Endodermal cell (in vitro differentiated cells): ENCODE measurements at places on chromosomes 7 and 10. TPM values are rescaled to one million over a fixed set of nuclear protein-coding genes. Genes with fewer than 3 reads are reported as not detected.

DNA sequence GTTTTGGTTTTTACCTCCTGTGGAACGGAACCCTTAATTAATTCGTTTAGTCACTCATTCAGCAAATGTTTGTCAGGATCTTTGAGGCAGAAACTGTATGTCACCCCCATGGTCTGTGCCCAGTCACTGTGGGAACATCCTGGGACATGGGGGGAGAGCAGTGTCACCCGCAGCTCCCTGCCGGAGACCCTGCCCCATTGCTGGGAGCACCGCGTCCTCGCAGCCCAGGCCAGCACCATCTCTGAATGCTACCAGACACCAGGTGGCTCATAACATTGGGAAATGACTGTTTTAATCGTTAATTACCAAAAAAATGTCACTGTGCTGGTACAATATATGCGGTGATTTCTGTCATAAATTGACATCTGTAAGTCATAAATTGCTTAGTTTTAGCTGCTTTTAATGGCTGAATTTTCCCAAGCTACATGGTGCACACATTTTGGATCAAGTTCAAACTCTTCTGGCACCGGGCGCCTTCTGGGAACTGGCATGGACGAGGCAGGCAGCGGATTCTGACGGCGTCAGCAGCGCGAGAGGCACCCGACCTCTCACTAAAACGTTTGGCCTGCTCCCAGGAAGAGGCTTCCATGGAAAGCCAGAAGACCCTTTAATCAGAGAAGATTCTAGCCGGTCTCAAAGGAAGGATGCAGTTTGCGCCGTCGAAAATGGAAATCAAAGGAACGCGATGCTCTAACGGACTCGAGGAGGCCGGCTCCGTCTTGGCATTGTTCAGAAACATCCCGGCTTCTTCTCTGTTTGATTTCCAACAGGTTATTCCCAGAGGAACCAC, 184.2 kb downstream of the ADARB2 start:
- H3K4me1 ChIP-seq = no peaks in the 10 kb centered on the region
- no peaks in the 10 kb centered on the region for H3K27me3 ChIP-seq
- no peak for DNase-seq
- no peak overlapping the region for H3K4me3 ChIP-seq
- H3K36me3 ChIP-seq = no peaks in the 10 kb centered on the region

Gene LRRC61
- total RNA-seq = 0.38 to 0.99 TPM (median 0.77 TPM) in 3 replicates

DNA sequence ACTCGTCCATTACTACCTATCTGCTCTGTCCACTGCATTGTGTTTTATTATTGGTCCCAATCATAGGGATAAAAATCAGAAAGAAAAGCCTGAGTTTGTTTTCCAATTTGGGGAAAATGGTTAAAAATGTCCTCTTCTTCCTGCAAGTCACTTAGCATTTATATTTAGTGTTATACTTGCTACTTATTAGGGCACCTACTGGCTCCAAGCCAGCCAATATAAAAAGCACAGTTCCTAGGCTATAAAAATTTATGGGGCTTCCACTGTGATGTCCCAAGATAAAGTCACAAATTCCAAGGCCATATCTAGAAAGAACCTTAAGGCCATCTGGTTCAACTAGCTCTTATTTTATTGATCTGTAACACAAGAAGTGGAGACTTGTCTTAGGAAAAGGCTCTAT, 3.2 kb downstream of the SLC35B4 start:
- H3K27ac ChIP-seq = no peak overlapping the region
- no peak overlapping the region for H3K4me3 ChIP-seq
- no peaks in the 10 kb centered on the region for H3K4me1 ChIP-seq
- peaks cover 9% of the 10 kb centered on the region for H3K36me3 ChIP-seq
- peaks cover under 1% of the 10 kb centered on the region for H3K27me3 ChIP-seq

- H3K4me1 ChIP-seq = no peaks in the 10 kb centered on the region
- H3K27me3 ChIP-seq = peaks cover 16% of the 10 kb centered on the region
- no peak for DNase-seq
- H3K36me3 ChIP-seq = no peaks in the 10 kb centered on the region
These were observed 93.5 kb downstream of the PCGF5 start for GRCh38 chr10:91313796-91314485.

GRCh38 chr7:24135003-24135817, 148.8 kb upstream of the NPY start:
- no peak for DNase-seq
- H3K4me1 ChIP-seq = no peaks in the 10 kb centered on the region
- H3K36me3 ChIP-seq = no peaks in the 10 kb centered on the region
- no peak overlapping the region for H3K27ac ChIP-seq
- H3K4me3 ChIP-seq = no peak overlapping the region

GRCh38 chr7:15688911-15689310, 2.4 kb upstream of the MEOX2 start:
- no peaks in the 10 kb centered on the region for H3K36me3 ChIP-seq
- no peak for DNase-seq
- H3K27me3 ChIP-seq = peaks cover 60% of the 10 kb centered on the region
- no peak overlapping the region for H3K4me3 ChIP-seq
- no peaks in the 10 kb centered on the region for H3K4me1 ChIP-seq
- no peak overlapping the region for H3K27ac ChIP-seq

Gene HABP2
- total RNA-seq = 1.4 and 1.6 TPM in 2 replicates

Gene SEMA4G
- 18.8 to 26.0 TPM (median 20.1 TPM) in 3 replicates for total RNA-seq

GRCh38 chr10:79022565-79023230, 46.1 kb upstream of the ZMIZ1 start:
- H3K4me3 ChIP-seq = no peak overlapping the region
- DNase-seq = peak; percentile 88

Gene THNSL1
- 6.8 and 7.2 TPM in 2 replicates for total RNA-seq

DNA sequence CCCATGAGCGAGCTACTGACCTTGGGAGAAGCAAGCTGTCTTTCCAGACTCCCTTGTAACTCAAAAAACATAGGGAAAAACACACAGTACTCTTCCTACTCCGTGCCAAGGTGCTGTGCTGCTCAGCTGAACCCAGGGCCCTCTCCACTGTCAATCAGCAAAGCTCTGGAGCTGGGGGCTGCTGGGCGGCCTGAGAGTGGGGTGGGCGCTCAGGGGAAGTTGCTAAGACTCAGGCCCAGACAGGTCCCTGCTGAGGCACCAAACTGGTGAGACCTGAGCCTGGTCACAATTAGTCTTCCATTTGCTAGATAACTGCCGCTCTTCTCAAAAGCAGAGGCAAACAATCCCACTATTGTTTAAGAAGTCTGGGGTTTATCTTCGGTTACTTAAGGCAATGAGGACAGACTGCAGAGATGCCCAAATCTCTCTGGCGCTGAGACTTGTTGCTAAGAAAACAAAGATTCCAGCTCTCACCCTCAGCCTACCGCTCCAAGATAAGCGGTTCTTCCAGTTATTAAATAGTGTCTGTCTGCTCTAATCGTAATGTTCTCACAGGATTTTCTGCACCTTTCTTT, 22.0 kb downstream of the STEAP1B start:
- H3K4me3 ChIP-seq = peak overlapping the region; percentile 21
- peak overlapping the region; percentile 34 for H3K27ac ChIP-seq
- peaks cover 21% of the 10 kb centered on the region for H3K36me3 ChIP-seq
- no peaks in the 10 kb centered on the region for H3K27me3 ChIP-seq
- DNase-seq = peak; percentile 81

Gene STX1A
- total RNA-seq = 21.4 and 23.0 TPM in 2 replicates

- no peak overlapping the region for H3K4me3 ChIP-seq
- DNase-seq = no peak
- H3K4me1 ChIP-seq = peaks cover 14% of the 10 kb centered on the region
- H3K36me3 ChIP-seq = no peaks in the 10 kb centered on the region
These were observed 322.5 kb upstream of the ZMIZ1 start for GRCh38 chr10:78746155-78746763.

DNA sequence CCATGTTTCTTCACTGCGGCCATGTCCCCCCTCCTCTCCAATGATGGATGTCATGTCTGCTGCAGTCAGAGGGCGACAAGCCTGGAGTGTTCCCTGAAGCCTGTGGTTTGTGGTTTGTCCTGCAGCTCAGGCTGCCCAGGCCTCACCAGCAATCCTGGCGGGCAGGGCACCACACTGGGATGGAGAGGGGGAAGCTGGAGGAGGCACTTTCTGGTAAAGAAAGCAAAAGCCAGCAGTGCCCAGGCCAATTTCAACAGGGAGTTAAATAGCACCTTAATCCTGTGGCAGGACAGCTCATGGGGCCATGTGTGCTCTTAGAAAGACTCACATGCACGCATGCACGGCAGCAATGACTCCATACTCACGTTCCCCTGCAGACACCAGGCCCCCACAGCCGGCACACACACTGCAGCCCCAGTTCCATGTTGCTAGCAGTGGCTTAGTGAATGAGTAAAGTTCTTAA, 158.3 kb downstream of the EGFR start:
- no peaks in the 10 kb centered on the region for H3K4me1 ChIP-seq
- H3K36me3 ChIP-seq = no peaks in the 10 kb centered on the region
- H3K4me3 ChIP-seq = no peak overlapping the region
- H3K27me3 ChIP-seq = no peaks in the 10 kb centered on the region
- no peak overlapping the region for H3K27ac ChIP-seq
- DNase-seq = no peak

Gene RSPH10B
- 0.69 to 0.80 TPM (median 0.75 TPM) in 3 replicates for total RNA-seq

Gene GPR26
- total RNA-seq = not detected in 2 replicates

- no peaks in the 10 kb centered on the region for H3K36me3 ChIP-seq
- DNase-seq = no peak
- H3K27me3 ChIP-seq = peaks cover 95% of the 10 kb centered on the region
- no peaks in the 10 kb centered on the region for H3K4me1 ChIP-seq
- no peak overlapping the region for H3K4me3 ChIP-seq
These were observed 63.5 kb downstream of the PAX2 start for GRCh38 chr10:100808876-100809275.

Gene GPC2
- total RNA-seq = 40.0 to 56.1 TPM (median 51.8 TPM) in 3 replicates

Gene GIMAP7
- not detected in 2 replicates for total RNA-seq

DNA sequence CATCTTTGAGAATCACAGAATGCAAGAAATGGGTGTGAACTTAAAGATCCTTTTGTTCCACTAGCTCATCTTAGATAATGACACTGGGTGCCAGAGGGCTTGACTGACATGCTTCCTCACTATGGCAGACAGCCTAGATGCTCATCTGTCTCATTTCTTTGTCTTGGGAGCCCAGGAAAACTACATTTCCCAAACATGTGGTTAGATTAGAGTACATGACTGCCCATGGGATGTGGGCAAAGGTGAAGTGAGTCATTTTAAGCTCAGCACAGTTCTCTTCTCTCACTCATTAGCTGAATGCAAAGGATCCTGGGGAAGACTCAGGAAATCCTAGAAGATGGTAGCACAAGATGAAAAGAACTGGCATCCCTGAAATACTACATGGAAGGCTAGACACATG, 32.5 kb upstream of the TBX20 start:
- no peaks in the 10 kb centered on the region for H3K36me3 ChIP-seq
- no peak overlapping the region for H3K27ac ChIP-seq
- H3K27me3 ChIP-seq = no peaks in the 10 kb centered on the region
- DNase-seq = no peak
- H3K4me3 ChIP-seq = no peak overlapping the region

DNA sequence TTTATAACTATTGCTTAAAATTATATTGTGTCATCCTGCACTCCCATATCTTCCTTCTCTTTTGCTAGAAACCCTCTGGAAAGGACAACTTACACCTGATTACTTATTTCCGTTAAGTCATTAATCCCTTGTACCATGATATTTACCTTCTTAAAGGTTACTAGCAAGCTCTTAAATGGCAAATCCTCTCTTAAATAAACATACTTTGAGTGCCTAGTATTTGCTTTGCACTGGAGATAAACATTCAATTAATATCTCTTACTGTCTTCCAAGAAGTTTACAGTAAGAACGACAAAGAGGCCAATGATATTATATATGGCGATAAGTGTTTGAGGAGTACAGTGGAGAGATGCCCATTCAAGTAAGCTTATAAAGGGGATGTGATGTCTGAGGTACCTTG, 278.3 kb downstream of the HGF start:
- peaks cover 5% of the 10 kb centered on the region for H3K4me1 ChIP-seq
- H3K27ac ChIP-seq = no peak overlapping the region
- no peak for DNase-seq

- no peaks in the 10 kb centered on the region for H3K36me3 ChIP-seq
- H3K27ac ChIP-seq = no peak overlapping the region
- H3K4me3 ChIP-seq = no peak overlapping the region
- no peak for DNase-seq
- H3K4me1 ChIP-seq = no peaks in the 10 kb centered on the region
These were observed 110.4 kb downstream of the PON1 start for GRCh38 chr7:95213809-95214492.

Gene MRLN
- not detected in 2 replicates for total RNA-seq

Gene BMPR1A
- 96.4 and 99.6 TPM in 2 replicates for total RNA-seq

Gene RADIL
- 41.7 and 47.6 TPM in 2 replicates for total RNA-seq

GRCh38 chr10:110156046-110156445, 51.4 kb upstream of the MXI1 start:
- no peak overlapping the region for H3K27ac ChIP-seq
- no peaks in the 10 kb centered on the region for H3K36me3 ChIP-seq
- peaks cover 26% of the 10 kb centered on the region for H3K27me3 ChIP-seq
- H3K4me1 ChIP-seq = peaks cover 2% of the 10 kb centered on the region

Gene ANKRD22
- total RNA-seq = not detected in 2 replicates

- H3K36me3 ChIP-seq = peaks cover 34% of the 10 kb centered on the region
- DNase-seq = no peak
- peaks cover 7% of the 10 kb centered on the region for H3K4me1 ChIP-seq
- H3K27ac ChIP-seq = no peak overlapping the region
These were observed 40.6 kb downstream of the NHLRC2 start for GRCh38 chr10:113895018-113895417.

GRCh38 chr10:43880160-43880559, 231.5 kb upstream of the ZNF32 start:
- H3K27ac ChIP-seq = no peak overlapping the region
- no peak overlapping the region for H3K4me3 ChIP-seq
- no peaks in the 10 kb centered on the region for H3K36me3 ChIP-seq
- no peaks in the 10 kb centered on the region for H3K4me1 ChIP-seq
- H3K27me3 ChIP-seq = no peaks in the 10 kb centered on the region
- no peak for DNase-seq

DNA sequence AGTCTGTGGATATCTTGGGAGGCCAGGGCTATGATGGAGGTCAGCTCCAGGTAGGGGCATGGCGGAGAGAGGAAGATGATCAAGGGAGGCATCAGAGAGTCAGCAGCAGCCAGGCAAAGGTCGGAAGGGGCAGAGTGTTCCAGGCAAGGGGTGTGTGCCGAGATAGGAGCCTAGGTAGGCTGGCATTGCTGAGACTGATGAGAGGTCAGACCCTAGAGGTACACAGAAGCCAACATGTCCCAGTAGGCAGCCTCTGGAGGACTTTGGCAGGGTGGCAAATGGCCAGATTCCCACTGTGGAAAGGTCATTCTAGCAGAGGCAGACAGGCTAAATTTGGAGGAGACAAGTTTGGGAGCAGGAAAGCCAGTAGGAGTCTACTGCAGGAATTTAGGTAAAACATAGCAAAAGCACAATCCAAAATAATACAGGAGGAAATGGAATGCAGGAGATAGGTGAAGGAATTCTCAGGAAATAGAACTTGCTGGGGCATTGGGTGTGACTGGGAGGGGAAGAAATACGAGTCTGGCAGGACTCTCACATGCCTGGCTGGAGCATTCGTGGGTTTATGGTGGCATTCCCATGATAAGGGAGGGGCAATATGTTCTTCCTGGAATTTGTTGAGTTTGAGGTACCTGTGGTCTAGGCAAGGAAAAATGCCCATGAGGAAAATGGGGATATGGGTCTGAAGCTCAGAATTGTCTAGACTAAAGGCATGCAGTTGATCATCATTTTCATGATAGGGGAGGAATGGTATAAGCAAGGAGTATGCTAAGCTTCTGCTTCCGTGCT, 25.7 kb downstream of the TMEM176A start:
- DNase-seq = no peak
- H3K36me3 ChIP-seq = no peaks in the 10 kb centered on the region
- H3K27me3 ChIP-seq = no peaks in the 10 kb centered on the region
- no peak overlapping the region for H3K4me3 ChIP-seq
- no peaks in the 10 kb centered on the region for H3K4me1 ChIP-seq

- DNase-seq = no peak
- H3K36me3 ChIP-seq = no peaks in the 10 kb centered on the region
- no peak overlapping the region for H3K27ac ChIP-seq
- H3K27me3 ChIP-seq = no peaks in the 10 kb centered on the region
These were observed 57.8 kb upstream of the OPALIN start for GRCh38 chr10:96416643-96417042.
